ENCODE measurements at places on chromosomes 16 and 17. TPM values are rescaled to one million over a fixed set of nuclear protein-coding genes. Genes with fewer than 3 reads are reported as not detected.

EPX gene
- not detected for total RNA-seq

SLC47A2 gene
- not detected for total RNA-seq

ZPBP2 gene
- total RNA-seq = not detected

TGFB1I1 gene
- total RNA-seq = 1.2 TPM

NTN1 gene
- total RNA-seq = 0.60 TPM

FNDC8 gene
- not detected for total RNA-seq

- no peaks in the 10 kb centered on the region for H3K27me3 ChIP-seq
- no peak overlapping the region for H3K27ac ChIP-seq
- DNase-seq = no peak
Observed at GRCh38 chr16:66621973-66622372, 17.5 kb downstream of the CMTM3 start.

DNA sequence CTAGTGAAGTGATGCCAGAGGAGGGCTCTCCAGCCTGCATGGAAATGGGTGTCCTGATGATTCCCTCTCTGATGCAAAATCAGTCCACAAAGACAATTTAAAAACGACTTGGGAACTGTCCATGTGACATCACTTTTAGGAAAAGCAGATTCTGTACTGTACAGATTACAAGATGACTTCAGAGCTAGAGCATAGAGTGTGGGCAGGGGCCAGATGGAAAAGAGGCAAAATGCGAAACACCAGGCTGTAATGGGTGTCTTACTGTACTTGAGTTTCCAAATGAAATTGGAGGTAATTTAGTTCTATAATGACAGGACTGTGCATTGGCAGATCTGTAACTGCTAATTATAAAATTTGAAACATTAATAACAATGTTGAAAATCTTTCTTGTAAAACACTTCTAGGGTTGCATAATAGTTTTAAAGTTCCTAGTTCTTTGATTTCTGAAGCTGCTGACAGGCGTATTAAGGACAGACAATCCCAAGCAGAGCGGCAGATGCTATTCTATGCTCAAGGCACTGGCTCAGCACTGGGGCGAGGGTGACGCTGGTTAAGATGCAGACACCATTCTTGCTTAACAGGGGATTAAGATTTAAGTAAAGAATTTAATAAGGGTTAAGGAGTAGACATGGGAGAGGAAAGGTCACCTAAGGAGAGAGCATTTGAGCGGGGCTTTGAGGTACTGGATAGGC, 29.6 kb downstream of the OGFOD1 start:
- no peak overlapping the region for H3K4me3 ChIP-seq
- H3K27ac ChIP-seq = no peak overlapping the region
- H3K36me3 ChIP-seq = peaks cover 31% of the 10 kb centered on the region
- DNase-seq = no peak
- peaks cover 13% of the 10 kb centered on the region for H3K4me1 ChIP-seq

GRCh38 chr17:1504866-1505265, 11.5 kb downstream of the INPP5K start:
- H3K36me3 ChIP-seq = peaks cover 25% of the 10 kb centered on the region
- no peak for DNase-seq
- peaks cover 8% of the 10 kb centered on the region for H3K4me1 ChIP-seq
- H3K4me3 ChIP-seq = no peak overlapping the region
- no peak overlapping the region for H3K27ac ChIP-seq
- H3K27me3 ChIP-seq = no peaks in the 10 kb centered on the region

- H3K4me1 ChIP-seq = no peaks in the 10 kb centered on the region
- no peak overlapping the region for H3K4me3 ChIP-seq
- DNase-seq = no peak
- no peak overlapping the region for H3K27ac ChIP-seq
Observed at GRCh38 chr16:58384437-58385055, 7.7 kb upstream of the GINS3 start.

- peaks cover 53% of the 10 kb centered on the region for H3K4me1 ChIP-seq
- H3K36me3 ChIP-seq = peaks cover 24% of the 10 kb centered on the region
- peak overlapping the region; percentile 83 for H3K27ac ChIP-seq
- peak overlapping the region; percentile 37 for H3K4me3 ChIP-seq
- no peaks in the 10 kb centered on the region for H3K27me3 ChIP-seq
- DNase-seq = peak; percentile 67
Observed at GRCh38 chr17:68184816-68185436, 62.9 kb upstream of the AMZ2 start.

DNA sequence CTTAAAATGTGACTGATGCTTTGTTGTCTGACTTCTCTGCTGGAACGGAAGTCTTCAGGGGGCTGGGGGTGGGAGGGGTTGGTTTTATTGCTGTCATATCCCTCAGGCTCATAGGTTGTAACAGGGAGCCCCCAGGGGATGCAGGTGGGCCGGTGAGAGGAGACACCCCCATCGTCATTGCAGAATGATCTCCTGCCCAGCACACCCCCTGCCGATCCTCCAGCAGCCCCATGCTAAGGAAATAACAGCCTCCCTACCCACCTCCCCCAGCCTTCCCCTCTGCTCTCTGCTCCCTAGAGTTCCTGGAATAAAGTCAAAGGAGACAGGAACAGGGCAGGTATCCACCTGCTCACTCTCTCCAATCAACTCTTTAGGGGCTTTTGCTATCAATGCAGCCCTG, 270.1 kb upstream of the TNRC6C start:
- peaks cover 22% of the 10 kb centered on the region for H3K4me1 ChIP-seq
- H3K27me3 ChIP-seq = peaks cover 1% of the 10 kb centered on the region
- H3K27ac ChIP-seq = no peak overlapping the region
- no peak overlapping the region for H3K4me3 ChIP-seq
- no peaks in the 10 kb centered on the region for H3K36me3 ChIP-seq
- no peak for DNase-seq

- H3K27me3 ChIP-seq = peaks cover 7% of the 10 kb centered on the region
- H3K4me1 ChIP-seq = peaks cover 24% of the 10 kb centered on the region
- peaks cover 3% of the 10 kb centered on the region for H3K36me3 ChIP-seq
- H3K27ac ChIP-seq = no peak overlapping the region
- no peak overlapping the region for H3K4me3 ChIP-seq
Observed at GRCh38 chr17:47225436-47225858, 16.3 kb downstream of the MYL4 start.

GRCh38 chr17:34095106-34095505, 160.0 kb upstream of the CCL2 start:
- H3K27ac ChIP-seq = no peak overlapping the region
- H3K4me3 ChIP-seq = no peak overlapping the region
- DNase-seq = no peak
- H3K27me3 ChIP-seq = peaks cover 1% of the 10 kb centered on the region

- no peak for DNase-seq
- no peaks in the 10 kb centered on the region for H3K36me3 ChIP-seq
- H3K4me3 ChIP-seq = no peak overlapping the region
- H3K27ac ChIP-seq = no peak overlapping the region
- no peaks in the 10 kb centered on the region for H3K4me1 ChIP-seq
Observed at GRCh38 chr17:13272296-13272695, 254.5 kb upstream of the ELAC2 start.

DNA sequence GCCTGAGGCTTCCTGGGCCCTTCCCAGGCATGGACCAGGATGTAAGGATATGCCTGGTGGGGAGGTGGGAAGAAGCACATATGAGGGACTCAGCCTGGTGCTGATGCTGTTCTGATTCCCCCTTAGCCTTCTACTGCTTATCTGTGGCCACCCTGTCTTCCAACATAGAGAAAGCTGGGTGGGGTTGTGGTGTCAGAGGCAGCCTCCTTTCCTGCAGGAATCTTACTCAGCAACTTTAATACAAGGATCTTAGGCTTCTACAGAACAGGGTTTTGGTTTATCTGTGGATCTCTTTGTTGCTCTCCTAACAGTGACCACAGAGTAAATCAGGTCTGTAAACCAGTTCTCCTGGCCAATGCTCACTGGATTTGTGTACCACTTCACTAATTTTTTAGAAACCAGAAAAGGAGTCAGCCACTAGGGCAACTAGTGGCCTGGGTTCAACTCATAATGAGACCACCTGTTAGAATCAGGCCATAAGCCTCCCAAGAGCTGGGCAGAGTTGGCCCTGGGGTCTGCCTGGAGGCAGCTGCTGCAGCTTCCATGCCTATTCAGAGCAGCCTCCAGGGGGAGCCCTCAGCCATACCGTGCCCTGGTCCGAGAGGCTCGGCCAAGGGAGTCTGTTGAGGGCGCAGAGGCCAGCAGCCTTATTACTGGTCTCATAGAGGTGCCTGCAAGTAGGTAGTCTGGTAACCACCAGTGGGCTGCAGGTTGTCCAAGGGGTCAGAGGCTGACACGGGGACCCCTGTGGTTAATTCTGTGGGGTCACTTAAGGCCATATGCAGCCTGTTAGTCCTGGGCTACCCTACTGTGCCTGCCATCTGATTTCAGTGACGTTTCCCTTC, 7.1 kb downstream of the HAS3 start:
- no peak overlapping the region for H3K27ac ChIP-seq
- H3K4me3 ChIP-seq = no peak overlapping the region
- peak; percentile 32 for DNase-seq
- H3K27me3 ChIP-seq = peaks cover 10% of the 10 kb centered on the region
- no peaks in the 10 kb centered on the region for H3K4me1 ChIP-seq

DNA sequence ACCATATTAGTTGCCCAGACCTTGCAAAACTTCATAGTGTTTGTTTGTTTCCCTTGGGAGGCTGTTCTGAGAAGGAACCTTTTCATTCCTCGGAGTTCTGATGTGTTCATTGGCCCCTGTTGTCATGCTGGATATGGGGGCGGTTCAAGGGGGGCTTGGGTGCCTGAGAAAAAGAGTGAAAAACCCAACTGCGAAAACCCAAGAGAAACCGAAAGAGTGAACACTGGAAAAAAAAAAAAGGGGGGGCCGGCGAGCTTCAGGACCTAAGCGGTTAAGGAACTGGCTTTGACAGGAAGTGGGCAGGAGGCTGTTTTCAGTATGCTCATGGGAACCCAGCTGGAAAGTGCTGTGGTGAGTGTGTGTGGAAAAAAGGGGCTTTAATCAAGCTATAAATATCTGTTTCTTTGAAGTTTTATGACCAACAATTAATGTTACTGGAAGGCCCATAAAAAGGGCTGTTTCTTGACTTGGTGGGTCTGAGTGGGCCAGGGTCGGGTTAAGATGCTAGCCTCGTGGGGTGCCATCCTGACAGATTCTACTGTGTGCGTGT, 510.7 kb downstream of the MAF start:
- peak overlapping the region; percentile 89 for H3K27ac ChIP-seq
- H3K4me1 ChIP-seq = peaks cover 53% of the 10 kb centered on the region
- DNase-seq = peak; percentile 69
- peak overlapping the region; percentile 51 for H3K4me3 ChIP-seq
- peaks cover 12% of the 10 kb centered on the region for H3K36me3 ChIP-seq
- no peaks in the 10 kb centered on the region for H3K27me3 ChIP-seq

DNA sequence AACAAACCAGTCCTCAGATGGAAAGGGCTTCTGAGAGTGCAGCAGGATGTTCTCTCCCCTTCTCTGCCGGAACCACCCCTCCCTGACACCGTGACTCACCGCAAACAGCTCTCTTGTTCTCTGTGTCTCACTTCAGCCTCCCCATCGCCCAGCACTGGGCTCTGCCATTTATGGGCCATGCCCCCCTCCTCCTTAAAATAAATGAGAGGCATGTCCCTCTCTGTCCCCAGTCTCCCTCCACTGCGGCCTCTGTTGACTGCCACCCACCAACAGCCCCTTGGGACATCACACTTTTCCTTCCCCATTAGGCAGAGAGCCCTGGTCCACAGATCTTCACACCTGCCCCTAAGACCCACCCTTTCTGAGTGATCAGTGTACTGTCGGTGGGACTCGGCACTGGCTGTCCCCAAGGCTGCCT, 6.3 kb downstream of the CCDC102A start:
- peak; percentile 66 for DNase-seq
- no peaks in the 10 kb centered on the region for H3K27me3 ChIP-seq
- H3K36me3 ChIP-seq = peaks cover 5% of the 10 kb centered on the region
- H3K27ac ChIP-seq = peak overlapping the region; percentile 95
- H3K4me3 ChIP-seq = peak overlapping the region; percentile 66
- H3K4me1 ChIP-seq = peaks cover 49% of the 10 kb centered on the region

GRCh38 chr17:76131692-76132573, 9.1 kb downstream of the FOXJ1 start:
- DNase-seq = no peak
- H3K4me1 ChIP-seq = peaks cover 10% of the 10 kb centered on the region
- H3K36me3 ChIP-seq = no peaks in the 10 kb centered on the region
- no peak overlapping the region for H3K4me3 ChIP-seq

DNA sequence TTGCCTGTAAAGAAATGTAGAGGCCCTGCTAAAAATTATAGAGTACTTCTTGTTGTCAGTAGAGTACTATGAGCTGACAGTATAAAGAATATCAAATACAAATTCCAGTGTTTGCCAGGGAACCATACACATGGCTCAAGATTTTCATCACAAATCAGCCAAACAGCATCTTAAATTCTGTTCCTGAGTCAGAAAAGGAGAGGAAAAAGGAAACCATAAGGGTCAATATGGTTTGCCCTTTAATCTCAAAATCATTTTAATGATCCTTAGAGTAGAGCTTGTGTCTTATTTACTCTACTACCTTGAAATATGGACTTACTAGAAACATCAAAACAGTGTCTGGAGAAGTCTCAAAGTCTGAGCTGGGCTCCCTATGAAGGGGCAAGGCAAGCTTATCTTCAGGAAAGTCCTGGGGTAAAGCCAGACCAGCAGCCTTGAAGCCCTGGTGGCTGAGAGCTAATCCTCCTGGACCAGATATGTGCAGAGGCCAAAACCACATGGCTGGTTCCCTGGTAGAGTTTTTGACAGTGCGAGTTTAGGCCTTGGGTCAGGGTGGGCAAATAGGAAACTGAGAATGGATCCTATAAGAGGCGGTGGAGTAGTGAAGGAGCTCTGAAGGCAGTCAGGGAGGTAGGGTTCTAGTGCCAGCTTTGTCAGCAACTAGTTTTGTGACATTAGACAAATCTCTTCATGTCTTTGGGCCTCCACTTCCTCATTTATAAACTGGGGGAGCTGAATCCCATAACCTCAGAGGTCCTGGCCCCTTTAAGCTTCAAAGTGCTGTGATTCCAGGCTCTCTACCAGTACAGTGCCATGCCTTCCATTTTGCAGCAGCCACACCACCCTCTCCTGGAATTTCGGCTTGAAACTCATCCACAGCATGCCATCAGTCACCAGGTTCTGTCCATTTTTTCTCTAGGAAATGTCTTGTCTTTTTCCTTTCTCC, 38.9 kb downstream of the MRTFB start:
- H3K36me3 ChIP-seq = no peaks in the 10 kb centered on the region
- H3K4me3 ChIP-seq = no peak overlapping the region
- no peak overlapping the region for H3K27ac ChIP-seq
- peaks cover 2% of the 10 kb centered on the region for H3K4me1 ChIP-seq
- no peaks in the 10 kb centered on the region for H3K27me3 ChIP-seq

GRCh38 chr17:66449418-66449977, 147.1 kb downstream of the PRKCA start:
- no peak for DNase-seq
- peaks cover 62% of the 10 kb centered on the region for H3K36me3 ChIP-seq
- H3K27ac ChIP-seq = peak overlapping the region; percentile 15
- no peaks in the 10 kb centered on the region for H3K27me3 ChIP-seq

- DNase-seq = no peak
- H3K4me3 ChIP-seq = no peak overlapping the region
- H3K36me3 ChIP-seq = peaks cover 22% of the 10 kb centered on the region
- no peaks in the 10 kb centered on the region for H3K27me3 ChIP-seq
- no peak overlapping the region for H3K27ac ChIP-seq
Observed at GRCh38 chr16:21656795-21657768, 4.7 kb upstream of the IGSF6 start.

GRCh38 chr16:69013991-69014390, 91.5 kb upstream of the HAS3 start:
- no peaks in the 10 kb centered on the region for H3K36me3 ChIP-seq
- no peak overlapping the region for H3K4me3 ChIP-seq
- no peaks in the 10 kb centered on the region for H3K27me3 ChIP-seq
- DNase-seq = no peak
- H3K4me1 ChIP-seq = peaks cover 8% of the 10 kb centered on the region

- no peak overlapping the region for H3K4me3 ChIP-seq
- DNase-seq = no peak
- no peaks in the 10 kb centered on the region for H3K36me3 ChIP-seq
Observed at GRCh38 chr16:49629851-49630250, 226.1 kb downstream of the ZNF423 start.
